ENCODE measurements at places on chromosomes 1 and 21.

DNA sequence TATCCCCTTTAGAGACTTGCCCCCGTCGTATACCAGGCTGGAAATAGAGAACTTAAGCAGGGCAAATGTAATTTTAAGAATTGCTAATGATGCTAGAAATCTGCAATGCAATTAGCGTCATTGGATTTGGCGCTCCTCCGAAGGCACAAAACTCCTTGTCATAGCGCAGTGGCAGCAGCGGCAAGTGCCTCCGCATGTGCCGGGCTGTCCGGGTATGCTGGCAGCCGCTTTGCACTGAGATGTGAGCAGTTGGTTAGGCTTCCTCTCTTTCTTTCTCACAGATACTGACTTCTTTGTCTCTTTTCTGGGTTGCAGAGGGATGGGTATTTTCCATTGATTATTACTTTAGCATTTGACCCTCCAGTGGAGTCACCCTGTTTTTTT lies 193.4 kb upstream of the LMO4 start:
- DNase-seq, result no peak

- no peak for DNase-seq
Observed at GRCh38 chr1:168920456-168921094, 185.9 kb upstream of the ATP1B1 start.

GRCh38 chr21:31201144-31201543 lies 142.9 kb downstream of the TIAM1 start:
- no peak for DNase-seq

- DNase-seq, result no peak
Observed at GRCh38 chr21:38346286-38346685, 89.5 kb downstream of the KCNJ15 start.

DNA sequence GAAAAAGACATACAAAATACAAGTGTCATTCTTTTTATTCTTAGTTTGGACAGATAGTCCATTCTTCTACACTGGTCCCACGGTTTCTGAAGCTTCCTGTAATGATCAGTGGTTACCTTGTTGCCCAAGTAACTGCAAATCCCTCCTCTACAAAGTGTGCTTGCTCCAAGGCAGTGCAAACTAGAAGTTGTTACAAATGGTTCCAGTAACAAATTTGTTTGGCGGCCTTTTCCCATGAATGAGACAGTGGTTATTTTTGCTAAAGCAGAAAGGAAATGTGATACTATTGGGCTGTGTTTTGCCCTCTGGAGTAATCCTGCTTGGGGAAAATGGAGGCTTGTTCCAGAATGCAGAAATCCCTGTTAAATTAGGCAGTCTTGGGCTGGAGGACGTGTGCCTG lies 8.9 kb downstream of the BACE2 start:
- DNase-seq, result no peak

GRCh38 chr1:90952906-90953305 lies 68.9 kb downstream of the ZNF644 start:
- DNase-seq, result no peak

GRCh38 chr1:109772658-109773202 lies 9.0 kb upstream of the EPS8L3 start:
- no peak for DNase-seq

DNA sequence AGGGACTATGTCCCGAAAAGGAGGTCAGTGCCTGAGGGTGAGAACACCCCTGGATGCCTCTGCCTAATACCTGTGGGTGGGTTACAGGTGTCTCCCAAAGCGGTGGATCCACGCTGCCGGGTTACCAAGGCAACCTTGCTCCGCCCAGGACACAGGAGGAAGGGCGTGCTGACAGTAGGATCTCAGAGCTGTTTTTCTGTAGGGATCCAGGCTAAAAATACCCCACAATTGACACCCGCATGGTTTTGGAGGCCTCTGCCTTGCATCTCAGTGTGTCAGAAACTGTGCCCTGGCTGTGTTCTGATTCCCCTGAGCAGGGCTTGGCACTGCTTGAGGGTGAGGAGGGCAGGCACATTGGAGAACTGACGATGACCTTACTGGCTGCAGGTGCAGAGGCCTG lies 118.0 kb downstream of the IER5 start:
- no peak for DNase-seq

GRCh38 chr1:1013922-1014648 lies 788 bp downstream of the ISG15 start:
- no peak for DNase-seq

- DNase-seq, result no peak
Observed at GRCh38 chr1:219088778-219089557, 84.7 kb upstream of the LYPLAL1 start.

- DNase-seq, result peak; percentile 68
Observed at GRCh38 chr1:52842643-52843310, at the start of gene ZYG11A. TSS of gene ZYG11A (plus strand) at chr1:52842760. CDS start at chr1:52842884, 124 bp downstream.

DNA sequence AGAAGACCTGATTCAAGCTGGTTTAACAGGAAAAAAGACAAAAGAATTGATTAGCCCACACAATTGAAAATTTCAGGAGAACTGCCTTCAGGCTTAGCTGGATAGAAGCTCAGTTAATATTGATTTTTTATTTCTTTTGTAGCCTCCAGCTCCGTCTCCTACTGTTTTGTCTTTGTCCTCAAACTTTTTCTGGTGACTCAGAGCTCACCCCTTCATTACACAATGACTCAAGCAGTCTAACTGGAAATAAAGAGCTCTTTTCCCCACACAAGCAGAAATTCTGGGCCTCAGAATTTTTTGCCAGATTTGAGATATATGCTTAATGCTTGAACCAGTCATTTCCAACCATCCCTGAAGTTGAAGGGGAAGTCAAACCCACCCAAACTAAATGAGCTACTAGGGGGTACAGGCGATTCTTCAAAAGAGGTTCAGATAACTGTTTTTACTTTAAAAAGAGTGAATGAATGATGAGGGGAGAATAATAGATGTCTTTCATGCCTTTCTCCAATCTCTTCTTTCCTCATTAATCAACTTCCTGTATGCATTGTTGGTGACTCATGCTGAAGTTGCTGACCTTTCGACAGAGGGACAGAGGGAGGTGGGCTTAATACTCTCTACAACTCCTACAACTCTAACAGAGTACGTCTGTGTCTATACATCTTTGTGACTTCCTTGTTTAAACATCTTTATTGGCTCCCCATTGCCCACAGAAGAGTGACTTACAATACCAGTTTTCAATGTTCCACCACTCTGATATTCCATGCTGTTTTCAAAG lies 6.2 kb upstream of the ACP6 start:
- no peak for DNase-seq

GRCh38 chr1:11777658-11778322 lies 15.8 kb downstream of the C1orf167 start:
- DNase-seq, result no peak

DNA sequence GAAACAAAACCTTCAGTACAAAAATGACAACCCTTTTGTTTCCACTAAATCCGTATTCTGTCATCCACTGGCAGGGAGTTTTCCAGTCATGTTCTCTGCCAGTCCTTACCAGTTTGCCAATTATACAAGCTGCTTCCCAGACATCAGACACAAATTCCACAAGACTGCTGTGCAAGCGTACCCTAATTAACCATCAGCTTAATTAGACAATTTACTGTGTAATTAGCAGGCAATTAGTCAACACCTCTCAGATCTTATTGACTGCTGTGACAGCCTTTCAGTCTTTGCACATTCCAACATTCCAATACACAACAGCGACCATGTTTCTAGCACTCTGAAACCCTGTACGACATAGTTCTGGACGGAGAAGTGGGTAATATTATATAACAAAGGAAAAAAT lies 420.1 kb downstream of the DPYD start:
- DNase-seq, result no peak

- no peak for DNase-seq
Observed at GRCh38 chr1:18874600-18874999, 15.1 kb upstream of the TAS1R2 start.

GRCh38 chr1:55927702-55928290 lies 651.6 kb downstream of the PLPP3 start:
- DNase-seq, result no peak

GRCh38 chr1:234486858-234487840 lies 8.2 kb upstream of the TARBP1 start:
- no peak for DNase-seq

DNA sequence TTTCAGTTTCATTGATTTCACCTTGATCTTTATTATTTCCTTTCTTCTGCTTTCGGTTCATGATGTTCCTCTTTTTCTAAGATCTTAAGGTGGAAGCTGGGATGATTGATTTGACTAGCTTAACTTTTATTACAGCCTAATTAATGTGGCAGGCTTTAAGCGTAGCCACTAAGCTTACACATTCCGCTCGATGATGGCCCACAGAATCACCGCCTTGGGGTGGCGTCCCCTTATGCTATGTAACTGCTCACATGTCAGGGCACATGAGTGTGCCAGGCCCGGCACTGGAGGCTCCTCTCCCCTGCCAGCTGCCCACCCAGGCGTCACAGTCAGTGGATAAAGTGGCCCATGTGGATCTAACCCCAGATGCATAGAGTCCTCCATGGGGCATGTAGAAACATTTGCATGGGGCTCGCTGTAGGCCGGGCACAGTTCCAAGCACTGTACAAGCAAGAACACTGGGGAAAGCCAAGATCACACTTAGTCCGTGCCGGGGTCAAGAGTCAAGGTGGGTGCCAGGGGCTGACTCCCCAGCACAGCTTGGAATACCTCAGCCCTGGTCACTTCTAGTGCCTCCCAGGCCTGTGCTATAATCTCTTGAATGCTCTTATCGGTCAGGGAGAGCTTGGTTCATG lies 41.7 kb downstream of the PKNOX1 start:
- no peak for DNase-seq

DNA sequence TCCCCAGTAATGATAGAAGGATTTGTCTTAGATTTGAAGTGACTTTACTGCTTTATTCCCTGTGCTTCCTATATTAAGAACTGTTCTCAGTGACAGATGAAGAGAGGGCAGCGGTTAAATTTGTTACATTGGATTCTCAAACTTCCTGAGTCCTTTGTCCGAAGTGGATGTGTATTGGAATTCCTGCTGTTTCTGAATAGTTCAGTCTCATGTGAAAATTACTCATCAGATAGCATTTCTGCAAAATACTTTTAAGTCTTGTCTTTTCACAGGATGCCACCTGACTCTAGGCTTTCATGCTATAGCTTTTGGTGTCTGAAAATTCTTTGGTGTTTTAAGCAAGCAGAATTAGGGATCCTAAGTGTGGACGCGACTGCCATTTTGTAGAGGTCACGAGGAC lies 83.6 kb downstream of the PRDM2 start:
- DNase-seq, result no peak

DNA sequence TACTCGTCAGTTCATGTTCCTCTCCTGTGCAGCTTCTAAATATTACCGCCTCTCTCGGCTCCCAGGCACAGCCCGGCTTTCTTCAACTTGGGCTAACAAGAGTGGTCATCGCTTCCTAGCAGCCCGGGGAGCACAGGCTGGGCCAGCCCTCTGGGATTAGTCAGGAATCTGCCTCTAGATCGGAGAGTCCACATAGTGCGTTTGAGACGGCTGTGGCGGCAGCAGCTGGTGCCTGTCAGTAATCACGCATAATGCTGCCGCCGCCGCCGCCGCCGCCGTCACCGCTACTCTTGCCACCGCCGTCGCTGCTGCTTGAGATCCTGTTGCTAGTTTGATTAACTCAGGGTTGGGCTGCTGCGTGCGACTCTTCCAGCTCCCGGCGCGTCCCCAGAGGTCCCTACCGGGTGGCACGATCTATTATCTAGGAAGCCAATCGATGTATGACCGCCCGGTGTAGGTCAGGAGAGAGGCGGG lies at the start of gene RXRG:
Gene RXRG, minus strand, starts transcription at position 230 of the 474 bp plus-strand sequence. CDS start 233 bp downstream, outside the sequence.
- no peak for DNase-seq

GRCh38 chr1:178870944-178871343 lies at the start of gene ANGPTL1:
TSS of gene ANGPTL1 (minus strand) at chr1:178871077. CDS start at chr1:178865776, 5,301 bp downstream.
- DNase-seq, result no peak

DNA sequence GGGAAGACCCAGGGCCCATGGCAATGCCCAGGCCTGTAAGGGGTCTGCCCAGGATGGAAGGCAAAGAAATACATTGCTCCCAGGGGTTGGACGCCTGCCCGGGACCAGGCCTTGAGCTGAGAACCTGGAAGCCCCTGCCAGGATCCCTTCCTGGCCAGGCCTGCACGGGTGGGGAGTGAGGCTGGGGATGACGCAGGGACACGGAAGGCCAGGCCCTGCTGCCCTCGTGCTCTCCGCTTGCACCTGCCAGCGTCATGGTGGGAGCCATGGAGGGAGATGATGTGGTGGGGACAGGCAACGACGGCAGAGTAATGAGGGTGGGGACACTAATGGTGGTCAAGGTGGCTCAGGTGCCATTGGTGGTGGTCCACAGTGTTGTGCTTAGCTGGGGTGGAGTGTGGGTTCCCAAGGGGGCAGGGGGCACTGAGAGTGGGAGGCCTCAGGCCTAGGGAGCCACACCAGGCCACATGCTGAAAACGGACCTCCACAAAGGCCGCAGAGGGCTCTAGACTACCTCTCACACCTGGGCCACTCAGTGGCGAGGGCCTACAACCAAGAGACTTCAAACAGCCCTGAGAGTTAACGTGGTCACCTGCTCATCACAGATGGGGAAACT lies 4.3 kb downstream of the HES3 start:
- no peak for DNase-seq

GRCh38 chr21:15206514-15206913 lies 141.7 kb upstream of the NRIP1 start:
- DNase-seq, result peak; percentile 19

GRCh38 chr1:17161926-17162800 lies 42.8 kb upstream of the PADI1 start:
- DNase-seq, result no peak

DNA sequence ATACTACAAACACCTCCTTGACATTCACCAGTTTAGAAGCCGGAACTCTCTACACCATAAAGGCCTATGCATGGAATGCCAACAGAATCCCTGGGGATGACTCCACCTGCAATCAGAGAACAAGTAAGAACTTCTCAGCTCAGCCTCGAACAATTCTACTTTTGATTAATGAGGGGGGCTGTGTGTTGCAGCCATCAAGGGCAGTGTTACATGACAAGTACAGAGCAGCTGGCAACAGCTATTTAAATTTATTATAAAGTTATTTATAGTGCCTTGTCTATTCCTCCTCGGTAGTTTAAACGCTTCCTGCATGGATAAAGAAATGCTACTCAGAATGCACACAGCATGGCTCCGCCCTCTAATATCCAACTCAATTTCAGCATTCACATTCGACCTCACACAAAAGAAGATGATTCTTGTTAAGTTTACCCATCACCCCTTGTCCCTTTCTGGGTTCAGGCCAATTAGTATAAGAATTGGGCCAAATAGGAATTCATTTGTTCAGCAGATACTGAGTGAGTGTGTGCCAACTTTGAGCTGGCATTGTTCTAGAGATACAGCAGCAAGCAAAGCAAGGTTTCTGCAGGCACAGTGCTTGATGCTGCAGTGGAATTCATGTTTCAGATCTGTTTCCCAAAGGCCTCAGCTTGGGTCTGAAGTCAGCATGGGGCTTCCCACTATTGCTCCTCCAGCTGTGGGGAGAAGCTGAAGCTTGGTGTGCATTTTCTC lies 6.4 kb downstream of the FNDC7 start:
- no peak for DNase-seq

DNA sequence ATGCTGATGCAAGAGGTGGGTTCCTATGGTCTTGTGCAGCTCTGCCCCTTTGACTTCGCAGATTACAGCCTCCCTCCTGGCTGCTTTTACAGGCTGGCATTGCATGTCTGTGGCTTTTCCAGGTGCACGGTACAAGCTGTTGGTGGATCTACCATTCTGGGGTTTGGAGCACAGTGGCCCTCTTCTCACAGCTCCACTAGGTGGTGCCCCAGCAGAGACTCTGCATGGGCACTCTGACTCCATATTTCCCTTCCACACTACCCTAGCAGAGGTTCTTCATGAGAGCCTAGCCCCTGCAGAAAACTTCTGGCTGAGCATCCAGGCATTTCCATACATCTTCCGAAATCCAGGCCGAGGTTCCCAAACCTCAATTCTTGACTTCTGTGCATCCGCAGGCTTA lies 989.0 kb downstream of the PLA2G4A start:
- no peak for DNase-seq

GRCh38 chr1:41041614-41042270 lies 20.2 kb upstream of the SLFNL1 start:
- DNase-seq, result no peak

GRCh38 chr1:15816674-15817073 lies 9.2 kb upstream of the UQCRHL start:
- no peak for DNase-seq
